ENCODE measurements at places on chromosomes 11 and 22. TPM values are rescaled to one million over a fixed set of nuclear protein-coding genes. Genes with fewer than 3 reads are reported as not detected.

The CYP2D6 gene
- 0.28 TPM for total RNA-seq

The ISX gene
- total RNA-seq, result not detected

The CCDC82 gene
- 3.8 TPM for total RNA-seq

The PRSS23 gene
- total RNA-seq, result 95.0 TPM

The MAP6 gene
- 0.37 TPM for total RNA-seq

The SPON1 gene
- not detected for total RNA-seq

The KIF18A gene
- 4.6 TPM for total RNA-seq

The IL10RA gene
- total RNA-seq, result not detected

The FJX1 gene
- 76.9 TPM for total RNA-seq

The OSBP2 gene
- 3.4 TPM for total RNA-seq

The KRTAP5-8 gene
- total RNA-seq, result not detected
